ENCODE measurements at places on chromosomes 5 and 9.
A peak's percentile ranks its signal among the peaks of the same experiment; 100 is the strongest.

GRCh38 chr9:114827641-114828302, 21.9 kb upstream of the TNFSF15 start:
- DNase-seq, result no peak

DNA sequence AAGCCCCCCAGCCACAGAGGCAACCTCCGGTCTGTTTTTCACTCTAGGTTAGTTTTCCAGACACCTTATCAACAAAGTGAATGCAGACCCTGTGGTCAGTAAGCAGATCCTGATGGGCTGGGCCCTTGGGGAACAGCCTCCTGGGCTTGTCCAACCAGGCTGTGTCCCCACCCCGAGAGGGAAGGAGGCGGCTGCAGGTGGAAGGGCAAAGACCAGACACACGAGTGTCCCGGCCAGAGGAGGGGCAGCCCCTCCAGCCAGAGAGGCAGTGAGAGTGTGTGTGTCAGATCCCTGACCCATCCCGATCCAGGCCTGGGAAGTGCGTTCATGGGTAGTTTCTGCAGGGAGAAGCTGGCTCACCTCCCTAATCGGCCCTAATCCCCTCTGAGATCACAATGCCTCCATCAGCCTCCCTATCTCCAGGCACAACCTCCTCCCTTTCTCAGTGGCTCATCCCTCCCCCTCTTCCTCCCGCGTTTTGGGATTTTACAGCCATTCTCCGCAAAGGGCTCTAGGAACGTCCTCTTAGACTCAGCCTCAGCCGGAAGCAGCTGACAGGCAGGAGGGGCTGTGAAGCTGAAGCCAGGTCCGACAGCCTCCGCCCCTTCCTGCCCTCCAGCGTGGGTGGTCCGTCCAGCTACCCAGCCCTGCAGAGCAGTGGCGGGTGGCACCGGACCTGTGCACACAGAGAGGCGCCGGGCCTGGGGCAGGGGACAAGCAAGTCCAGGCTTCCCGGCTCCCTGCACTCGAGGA, 9.7 kb downstream of the SLC12A7 start:
- no peak for DNase-seq

DNA sequence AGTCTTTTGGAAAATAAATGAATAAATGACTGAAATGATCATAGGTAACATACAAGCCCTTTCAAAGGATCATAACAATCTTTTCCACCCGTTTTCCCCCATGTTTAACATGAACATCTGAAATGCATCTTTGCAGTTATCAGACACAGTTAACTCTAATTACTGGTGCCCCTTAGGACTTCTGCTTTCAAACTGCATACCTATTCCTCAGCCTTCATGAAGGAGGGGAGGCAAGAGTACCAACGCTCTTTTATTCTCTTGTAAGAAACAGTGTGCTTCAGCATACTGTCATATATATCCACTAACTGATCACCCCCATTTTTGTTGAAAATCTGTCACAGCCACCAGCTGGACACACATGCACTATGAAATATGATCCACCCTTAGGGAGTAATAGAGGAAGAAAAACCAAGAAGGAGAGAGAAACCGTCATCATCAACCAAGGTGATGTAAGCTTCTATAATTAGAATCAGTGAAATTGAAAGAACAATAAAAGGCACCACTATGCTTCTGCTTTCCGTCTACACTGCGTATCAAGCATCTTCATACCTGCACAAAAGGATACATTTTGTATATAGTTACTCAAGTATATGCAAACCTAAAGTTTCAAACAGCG, 98.7 kb downstream of the RAPGEF6 start:
- no peak for DNase-seq

- DNase-seq, result no peak
Measured at GRCh38 chr9:133692364-133692985, 45.7 kb downstream of the SARDH start.

DNA sequence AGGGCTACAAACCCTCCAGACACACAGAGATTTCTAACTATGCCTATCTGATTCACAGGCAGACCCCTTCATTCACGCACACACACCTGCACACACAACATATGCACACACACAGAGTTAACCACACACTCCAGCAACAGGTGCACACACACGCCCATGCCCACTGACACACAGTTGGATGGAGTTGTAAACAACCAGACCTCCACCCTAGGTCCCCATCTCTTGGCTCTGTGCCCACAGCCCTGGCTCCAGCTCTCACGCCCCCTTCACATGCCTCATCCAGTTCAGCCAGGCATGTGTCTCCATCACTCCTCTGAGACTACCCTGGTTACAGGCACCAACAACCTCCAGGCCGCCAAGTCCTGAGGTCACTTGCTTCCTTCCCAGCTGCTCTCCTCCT, 61.1 kb downstream of the PSD2 start:
- no peak for DNase-seq

GRCh38 chr5:170503990-170504596, at the start of gene KCNIP1:
TSS of gene KCNIP1 (plus strand) at chr5:170504020.
- peak; percentile 48 for DNase-seq

DNA sequence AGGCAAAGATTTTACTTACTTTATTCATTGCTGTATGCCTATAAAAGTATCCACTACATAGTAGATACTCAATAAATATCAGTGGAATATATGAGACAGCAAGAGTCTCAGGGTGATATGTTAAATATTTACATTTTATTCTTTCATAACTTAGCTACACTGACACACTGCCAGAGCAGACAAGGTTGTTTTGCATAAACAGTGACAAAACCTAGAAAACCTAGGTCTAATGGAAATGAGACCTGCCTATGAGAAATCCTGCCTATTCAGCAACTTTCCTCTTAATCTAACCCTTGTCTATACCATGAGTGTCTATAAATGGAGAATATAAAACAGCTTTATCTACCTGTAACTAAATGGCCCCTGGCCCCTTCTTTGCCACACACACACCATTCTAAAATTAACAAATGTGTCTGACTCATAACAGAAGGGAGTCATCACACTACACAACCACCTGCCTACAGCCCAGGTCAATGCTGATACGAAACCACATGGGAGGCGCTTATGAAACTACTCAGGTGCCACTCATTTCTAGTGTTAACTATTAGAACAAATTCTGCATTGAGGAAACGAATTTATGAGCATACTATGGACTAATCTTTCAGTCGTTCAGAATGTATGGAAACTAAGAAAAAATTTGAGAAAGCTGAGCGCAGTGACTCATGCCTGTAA, 60.3 kb downstream of the UBAP2 start:
- no peak for DNase-seq

DNA sequence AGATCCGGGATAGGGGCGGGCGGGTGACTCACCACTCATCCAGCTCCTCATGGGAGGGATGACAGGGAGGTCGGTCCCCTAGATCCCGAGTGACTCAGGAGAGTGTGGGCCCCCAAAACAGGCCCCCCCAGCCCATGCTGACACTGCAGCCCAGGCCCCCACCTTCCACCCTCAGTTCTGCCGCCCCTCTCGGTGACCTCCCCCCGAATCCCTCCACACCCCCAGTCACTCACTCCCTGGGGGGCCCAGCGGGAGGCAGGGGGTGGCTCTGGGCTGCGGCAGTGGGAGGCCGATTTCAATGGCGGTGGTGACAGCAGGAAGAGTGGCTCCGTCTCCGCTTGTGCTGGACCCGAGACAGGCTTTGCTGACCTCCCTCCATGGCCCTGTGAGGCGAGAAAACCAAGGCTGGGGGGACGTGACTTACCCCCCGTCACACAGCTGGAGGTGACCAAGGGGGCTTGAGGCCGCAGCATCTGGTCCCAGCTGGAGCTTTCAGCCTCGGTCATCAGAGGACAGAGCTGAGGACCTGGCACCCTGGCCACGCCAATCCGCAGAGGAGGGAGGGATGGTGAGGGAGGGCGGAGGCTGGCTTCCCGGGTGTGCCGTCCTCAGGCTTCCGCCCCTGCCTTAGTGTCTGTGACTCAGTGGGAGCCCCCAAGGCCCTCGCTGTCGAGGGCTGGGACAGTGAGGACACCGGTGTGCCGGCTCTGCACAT, 9.0 kb downstream of the GPSM1 start:
- DNase-seq, result no peak

DNA sequence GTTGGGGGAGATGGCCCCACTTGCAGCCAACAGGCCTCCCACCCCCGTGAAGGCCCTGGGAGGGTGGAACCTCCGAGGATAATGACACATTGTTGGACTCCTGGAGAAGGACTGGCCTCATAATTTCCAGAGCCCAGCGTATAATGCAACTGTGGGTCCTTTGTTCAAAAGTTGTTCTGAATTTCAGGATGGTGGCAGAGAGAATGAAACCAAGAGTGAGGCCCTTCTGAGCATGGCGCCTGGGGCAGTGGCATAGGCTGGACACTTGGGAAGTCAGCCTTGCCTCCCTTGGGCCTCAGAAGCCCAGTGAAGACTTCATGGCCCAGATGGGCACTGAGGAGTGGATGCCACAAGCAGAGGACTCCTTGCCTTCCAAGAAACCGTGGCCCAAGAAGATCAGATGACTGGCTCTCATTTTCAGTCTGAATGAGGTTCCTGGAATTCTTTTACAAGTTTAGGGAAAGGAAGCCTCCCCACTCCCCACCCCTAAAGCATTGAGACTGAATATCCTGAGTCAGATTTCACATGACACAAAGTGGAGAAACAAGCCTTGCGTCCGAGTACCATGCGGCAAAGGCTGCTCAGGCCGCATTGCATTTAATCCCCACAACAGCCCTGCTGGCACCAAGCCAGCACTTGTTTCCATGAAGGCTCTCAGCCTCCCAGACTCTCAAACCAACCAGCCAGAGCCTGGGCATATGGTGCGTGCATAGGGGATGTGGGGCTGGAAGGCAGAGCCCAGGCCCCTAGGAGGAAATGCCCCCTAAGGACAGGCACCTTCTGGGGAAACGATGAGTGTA, 96.7 kb upstream of the SMIM23 start:
- no peak for DNase-seq

- no peak for DNase-seq
Measured at GRCh38 chr9:133779516-133780403, 41.6 kb upstream of the SARDH start.

- DNase-seq, result no peak
Measured at GRCh38 chr5:76733049-76733417, 17.1 kb downstream of the F2R start.

DNA sequence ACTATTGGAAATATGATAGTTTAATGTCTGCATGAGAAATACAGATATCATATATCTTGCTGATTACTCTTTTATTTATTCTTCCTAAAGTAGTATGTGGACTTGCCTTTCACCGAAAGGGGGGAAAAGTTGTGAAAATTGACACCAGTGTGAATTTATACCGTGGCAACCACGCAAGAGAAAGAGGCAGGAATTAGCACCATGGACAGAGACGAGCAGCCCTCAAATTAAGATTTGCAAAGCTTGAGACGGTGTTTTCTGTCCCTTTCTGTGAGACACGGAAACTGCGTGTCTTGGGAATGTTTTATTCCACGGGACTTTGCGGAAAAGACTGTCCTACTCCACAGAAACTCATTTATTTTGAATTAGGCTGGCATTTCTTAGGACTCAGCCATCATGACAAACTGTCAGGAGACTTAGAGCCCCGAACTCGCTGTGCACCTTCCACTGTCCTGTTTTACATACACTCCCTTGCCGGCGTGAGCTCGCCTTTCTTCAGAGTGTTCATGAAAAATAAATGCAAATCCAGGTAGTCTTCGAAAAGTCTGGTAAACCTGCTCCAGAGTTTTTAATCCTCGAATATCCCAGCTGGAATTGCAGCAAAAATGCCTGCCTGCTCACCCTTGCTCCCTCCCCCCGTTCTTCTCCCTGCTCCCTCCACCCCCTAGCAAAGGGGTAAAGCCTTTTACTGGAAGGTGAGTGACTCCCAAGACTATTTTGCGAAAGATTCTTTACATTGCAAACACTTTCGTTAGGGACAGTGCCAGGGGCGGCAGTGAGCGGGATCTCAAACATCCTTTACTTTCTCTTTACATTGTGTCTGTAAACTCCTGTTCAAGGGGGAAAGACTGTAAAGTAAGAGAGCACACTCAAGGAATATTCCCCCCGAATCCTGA, 3.8 kb upstream of the ELAVL2 start:
- DNase-seq, result no peak

- peak; percentile 57 for DNase-seq
Measured at GRCh38 chr5:36605241-36605640, 1.2 kb upstream of the SLC1A3 start.

GRCh38 chr5:107919361-107919760, 248.6 kb upstream of the EFNA5 start:
- no peak for DNase-seq

GRCh38 chr9:134399435-134400056, 73.3 kb downstream of the RXRA start:
- no peak for DNase-seq

DNA sequence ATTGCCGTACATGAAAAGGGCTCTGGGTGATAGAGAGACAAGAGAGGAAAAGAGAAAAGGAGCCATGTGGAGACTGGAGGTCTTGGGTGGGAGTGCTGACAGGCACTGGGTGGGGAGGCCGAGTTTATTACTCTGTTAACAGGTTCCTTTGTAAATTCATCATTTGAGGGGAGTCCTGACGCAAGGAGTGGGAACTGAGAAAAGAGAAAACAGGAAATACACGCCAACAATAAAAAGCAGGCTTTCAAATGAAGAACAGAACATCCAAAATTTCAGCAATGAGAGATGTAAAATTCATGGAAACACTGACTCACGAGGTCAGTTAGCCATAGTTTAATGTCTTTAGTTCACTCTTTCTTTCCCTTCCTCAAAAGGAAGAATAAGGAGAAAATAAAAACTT, 342.8 kb downstream of the TMEM167A start:
- no peak for DNase-seq

- no peak for DNase-seq
Measured at GRCh38 chr5:133412661-133413060, 199.7 kb downstream of the FSTL4 start.

GRCh38 chr9:24096756-24097155, 270.7 kb upstream of the ELAVL2 start:
- DNase-seq, result no peak

- no peak for DNase-seq
Measured at GRCh38 chr5:92267830-92268229, 884.7 kb upstream of the ARRDC3 start.

DNA sequence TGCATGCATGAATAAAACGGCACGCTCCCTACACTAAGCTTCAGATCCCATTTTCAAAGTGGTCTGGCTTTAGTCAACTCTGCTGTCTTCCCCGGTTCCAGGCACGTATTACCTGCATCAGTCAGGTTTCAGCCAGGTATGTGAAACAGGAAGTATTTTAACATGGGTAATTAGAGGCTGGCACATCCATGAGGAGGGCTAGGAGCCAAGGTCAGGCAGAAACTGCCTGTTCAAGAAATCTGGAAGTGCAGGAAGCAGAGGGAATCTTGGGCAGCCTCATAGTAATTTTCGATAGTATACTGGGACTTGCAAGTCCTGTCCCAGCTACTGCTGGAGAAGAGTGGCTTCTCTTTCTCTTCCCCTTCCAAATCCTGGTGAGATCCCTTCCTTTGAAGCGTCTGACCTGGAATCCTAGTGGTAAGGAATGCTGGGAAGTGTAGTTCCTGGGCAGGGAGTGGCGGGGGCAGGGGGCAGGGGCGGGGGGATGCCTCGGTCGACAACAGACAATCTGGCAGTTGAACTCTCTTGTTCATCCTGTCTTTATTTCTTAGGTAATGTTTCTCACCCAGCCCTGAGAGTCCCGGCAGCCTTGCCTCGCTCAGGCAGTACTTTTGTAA, 403.1 kb downstream of the TLE4 start:
- no peak for DNase-seq

GRCh38 chr9:90114641-90115425, 510.0 kb downstream of the GADD45G start:
- DNase-seq, result no peak

GRCh38 chr5:127028822-127029457, 1.4 kb downstream of the MARCHF3 start:
- no peak for DNase-seq
